ENCODE measurements at places on chromosomes 11 and 22.
A peak's percentile ranks its signal among the peaks of the same experiment; 100 is the strongest.

DNA sequence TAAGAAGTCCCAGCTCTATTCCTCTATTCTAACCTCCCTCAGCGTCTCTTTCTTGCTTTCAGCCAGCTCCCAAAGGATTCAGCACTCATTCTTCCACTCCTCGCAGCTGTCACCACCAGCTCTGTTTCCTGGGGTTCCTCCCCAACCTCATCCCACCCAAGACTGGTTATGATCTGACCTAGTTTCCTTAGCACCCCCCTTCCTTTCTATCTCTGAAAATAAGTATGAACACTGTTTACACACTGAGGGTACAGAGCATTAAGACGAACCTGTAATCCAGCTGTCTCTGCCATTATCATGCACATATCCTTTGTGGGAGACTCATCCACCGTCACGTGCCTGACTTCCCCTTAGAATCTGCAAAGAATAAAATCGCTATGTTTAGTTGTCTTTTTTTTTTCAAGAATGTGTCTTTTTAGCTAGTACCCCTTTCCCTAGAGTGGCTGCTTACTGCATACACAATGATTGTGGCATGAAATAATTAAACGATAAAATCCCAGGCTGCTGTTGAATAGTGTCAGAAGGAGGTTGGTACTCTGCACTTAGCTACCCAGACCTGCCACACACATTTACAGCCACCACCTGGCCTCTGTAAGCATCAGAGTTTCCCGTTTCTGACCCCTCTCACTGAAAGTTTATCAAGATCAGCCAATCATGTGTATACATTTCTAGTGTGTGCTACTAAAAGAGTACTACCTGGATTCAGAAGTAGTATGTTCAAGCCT, 26.9 kb upstream of the CSTF3 start:
- no peak for DNase-seq

DNA sequence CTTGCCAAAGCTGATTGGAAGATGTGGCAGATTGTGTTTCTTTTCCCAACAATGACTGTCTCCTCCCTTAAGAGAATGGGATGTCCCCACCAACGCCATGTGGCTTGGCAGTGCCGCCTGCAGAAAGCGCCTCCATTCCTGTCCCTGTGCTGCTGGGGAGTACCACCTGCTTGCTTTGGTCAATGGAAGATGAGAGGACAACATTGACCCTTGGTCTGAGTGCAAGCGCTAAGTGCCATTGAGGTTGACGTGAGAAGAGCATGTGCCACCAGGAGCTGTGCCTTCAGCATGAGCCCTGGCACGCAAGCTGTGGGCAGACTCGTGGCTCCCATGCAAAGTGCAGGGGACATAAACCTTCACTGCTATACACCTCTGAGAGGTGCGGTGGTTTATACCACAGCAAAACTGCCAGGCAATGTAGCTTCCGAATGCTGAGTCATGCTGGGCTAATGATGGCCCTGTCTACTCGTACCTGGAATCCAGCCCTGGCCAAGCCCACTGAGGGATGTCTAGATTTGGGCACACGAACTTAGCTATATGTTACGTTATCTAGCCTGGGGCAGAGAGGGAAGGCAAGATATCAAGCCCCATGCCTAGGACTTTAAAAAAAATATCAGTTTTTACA, 41.9 kb downstream of the MYEOV start:
- DNase-seq: no peak

- peak; percentile 21 for DNase-seq
Measured at GRCh38 chr11:65417702-65418430, 4.7 kb upstream of the NEAT1 start.

GRCh38 chr22:41367039-41367679, 14.6 kb upstream of the TEF start:
- DNase-seq: peak; percentile 94

DNA sequence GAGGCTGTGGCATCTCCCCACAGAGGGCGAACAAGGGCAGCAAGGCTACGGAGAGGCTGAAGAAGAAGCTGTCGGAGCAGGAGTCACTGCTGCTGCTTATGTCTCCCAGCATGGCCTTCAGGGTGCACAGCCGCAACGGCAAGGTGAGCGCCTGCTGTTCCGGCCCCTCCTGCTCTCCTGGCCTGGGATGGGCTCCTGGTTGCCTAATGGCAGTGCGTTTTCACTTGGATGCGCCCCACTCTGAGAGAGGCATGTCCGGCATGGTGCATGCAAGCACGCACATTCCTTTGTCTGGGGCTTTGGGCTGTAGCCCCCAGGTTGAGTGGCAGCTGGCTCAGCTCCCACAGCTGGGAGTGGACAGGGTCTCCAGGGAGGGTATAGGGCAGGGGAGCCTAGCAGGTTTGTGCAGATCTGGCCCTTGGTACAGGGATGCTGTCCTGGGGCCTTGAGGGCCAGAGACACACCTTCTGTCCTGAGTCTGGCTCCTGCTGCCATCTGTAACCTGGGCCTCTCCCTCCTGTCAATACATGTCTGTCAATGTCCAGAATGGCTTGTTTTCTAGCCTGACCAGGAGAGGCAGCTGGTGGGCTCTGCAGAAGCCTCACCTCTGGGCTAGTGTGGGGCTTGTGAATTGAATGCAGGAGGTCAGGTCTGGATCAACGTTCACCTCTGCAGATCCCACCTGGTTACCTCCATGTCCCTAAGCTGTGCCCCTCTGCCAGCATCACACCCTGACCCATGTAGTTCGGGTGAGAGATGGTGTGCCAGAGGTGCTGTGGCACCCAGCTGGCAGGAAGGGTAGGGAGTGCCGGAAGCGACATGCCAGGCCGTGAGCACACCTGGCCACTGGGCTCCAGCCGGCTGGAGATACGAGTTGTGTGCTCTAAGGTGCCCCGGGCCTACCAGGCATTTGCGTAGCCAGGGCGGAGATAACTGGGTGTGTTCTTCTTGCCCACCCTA, 107.1 kb downstream of the BCR start:
- no peak for DNase-seq

DNA sequence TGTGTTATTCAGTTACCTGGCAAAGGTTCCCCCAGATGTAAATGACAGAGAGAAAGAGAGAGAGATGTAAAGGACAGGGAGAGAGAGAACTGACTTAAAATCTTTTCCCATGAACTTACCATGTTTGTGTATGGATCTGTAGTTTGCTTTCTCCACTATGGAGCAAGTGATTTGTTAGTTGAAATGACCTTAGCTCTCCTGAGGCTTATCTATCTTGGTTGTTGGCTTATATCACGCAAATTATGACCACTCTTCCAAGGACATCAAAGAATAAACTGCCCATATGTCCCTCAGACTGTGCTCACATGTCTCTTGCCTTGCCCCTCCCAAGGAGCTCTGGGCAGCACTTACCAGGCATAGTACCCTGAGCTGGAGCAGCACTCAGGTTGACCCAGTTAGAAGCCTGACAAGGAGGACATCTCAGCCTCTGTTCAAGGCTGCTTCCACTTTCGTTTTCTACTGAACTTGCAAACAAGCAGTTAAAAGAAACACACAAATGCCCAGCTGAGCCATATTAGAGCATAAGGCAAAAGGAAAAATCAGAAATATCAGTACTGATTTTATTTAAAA, 95.3 kb upstream of the RCN1 start:
- peak; percentile 32 for DNase-seq

GRCh38 chr11:84234462-84235202, 948.5 kb upstream of the CCDC90B start:
- DNase-seq: no peak

DNA sequence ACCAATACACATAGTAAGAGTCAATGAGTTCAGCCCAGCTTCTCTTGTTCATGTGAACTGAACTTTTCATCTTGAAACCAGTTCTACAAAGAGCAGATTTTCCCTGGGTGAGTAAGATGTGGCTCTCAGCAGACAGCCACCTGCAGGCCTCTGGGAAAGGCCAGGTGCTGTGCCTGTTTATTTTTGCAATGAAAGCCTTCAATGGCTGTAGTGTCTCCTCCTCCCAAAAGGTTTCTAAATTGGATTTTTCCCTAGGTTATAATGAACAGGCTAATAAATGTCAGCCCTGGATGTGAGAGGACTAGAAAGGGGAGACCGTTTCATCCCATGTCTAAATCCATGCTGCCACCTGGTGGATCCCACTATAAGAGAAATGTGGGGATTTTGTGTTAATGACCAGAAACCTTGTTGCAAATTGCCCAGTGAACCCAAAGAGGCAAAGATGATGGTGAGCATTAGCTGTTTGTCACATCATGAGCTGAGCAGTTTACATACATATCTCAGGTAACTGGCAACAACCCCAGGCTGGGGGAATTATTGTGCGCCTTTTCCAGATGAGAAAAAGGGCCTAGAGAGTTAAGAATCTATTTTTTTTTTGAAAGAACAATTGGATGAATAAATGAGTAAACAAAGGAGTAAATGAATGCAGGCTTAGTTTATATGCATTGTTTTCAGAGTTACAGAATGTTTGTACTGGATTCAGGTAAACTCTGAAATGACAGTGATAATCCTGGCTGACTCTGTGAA, 12.7 kb downstream of the C11orf91 start:
- DNase-seq: peak; percentile 86

- DNase-seq: no peak
Measured at GRCh38 chr11:113287801-113288200, 26.6 kb upstream of the TTC12 start.
